Right hindlimb (tissue), 1 donor: ENCODE measurements at places on chromosomes 6 and 20.

DNA sequence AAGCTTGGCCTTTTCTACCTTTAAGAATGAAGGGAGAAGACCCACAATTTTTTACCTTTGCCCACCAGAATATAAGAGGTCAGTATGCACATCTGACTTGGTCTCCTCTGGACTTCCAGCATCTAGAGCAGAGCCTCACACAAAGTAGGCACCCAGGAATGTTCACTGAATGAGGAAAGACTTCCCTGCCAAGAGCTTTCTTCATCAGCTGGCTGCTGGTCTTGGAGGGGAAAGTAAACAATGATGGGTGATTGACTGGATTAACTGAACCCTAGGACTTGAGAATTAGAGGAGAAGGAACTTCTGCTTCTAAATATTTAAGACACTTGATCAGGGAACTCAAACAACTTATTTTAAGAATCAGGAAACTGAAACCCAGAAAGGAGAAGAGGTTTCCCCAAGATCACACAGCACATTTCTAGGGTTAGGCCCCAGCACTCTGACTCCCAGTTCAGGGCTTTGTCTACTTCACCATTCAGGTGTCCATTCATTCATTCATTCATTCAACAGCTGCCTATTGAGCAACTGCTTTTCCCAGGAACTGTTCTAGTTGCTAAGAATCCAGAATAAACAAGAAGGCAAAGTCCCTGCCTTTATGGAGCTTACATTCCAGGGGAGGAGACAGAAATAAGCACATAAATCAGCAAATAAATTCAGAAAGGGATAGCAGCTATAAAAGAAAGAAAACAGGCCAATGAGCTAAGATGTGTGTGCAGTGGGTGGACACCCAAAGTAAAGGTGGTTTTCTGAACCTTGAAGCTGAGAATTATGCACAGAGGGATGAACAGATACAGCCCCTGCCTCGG, 216.9 kb upstream of the LRFN2 start:
- no peak for DNase-seq

GRCh38 chr6:47592131-47592840, 106.1 kb upstream of the ADGRF4 start:
- no peak for DNase-seq

- no peak for DNase-seq
These were observed 123.5 kb upstream of the PREP start for GRCh38 chr6:105526225-105526872.

- DNase-seq, result no peak
These were observed 438.9 kb downstream of the GRIK2 start for GRCh38 chr6:101832371-101832770.

GRCh38 chr6:85406641-85407075, 43.2 kb upstream of the NT5E start:
- no peak for DNase-seq

DNA sequence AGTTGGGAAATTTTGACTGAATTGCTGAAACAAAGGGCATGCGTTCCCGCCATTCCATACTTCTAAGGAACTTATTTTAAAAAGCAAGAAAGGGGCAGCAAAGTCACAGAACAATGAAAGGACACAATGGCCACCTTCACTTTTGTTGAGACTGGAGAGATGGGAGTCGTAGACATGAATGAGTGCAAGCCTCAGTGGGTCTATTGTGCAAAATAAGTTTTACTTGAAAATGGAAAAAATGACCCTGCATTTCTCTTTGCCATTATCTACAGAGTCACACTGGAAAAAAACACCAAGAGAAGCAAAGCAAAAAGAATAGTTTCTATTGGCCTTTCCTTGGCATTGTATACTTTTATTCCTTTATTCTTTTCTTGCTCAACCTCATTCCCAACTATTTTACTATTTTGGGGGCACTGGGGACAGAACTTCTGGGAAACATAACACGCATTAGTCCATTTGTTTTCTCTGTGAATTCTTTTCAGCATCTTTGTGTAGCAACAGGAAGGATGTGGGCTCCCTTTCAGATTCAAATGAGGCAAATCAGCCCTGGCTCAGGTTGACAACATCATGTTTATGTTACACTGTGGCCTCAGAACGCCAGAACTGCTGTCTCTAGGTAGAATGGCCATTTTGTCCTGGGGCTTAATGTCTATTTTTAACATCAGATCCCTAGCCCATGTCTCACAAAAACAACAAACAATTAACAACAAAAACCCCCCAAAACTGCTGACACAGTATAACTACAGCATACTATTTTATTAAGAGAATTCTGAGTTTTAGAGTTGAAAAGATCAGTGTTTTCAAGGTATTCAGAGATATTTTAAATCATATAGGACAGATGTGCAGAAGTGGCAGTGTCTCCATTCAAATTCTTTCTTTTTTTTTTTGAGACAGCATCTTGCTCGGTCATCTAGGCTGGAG, 122.2 kb downstream of the FYN start:
- peak; percentile 56 for DNase-seq

DNA sequence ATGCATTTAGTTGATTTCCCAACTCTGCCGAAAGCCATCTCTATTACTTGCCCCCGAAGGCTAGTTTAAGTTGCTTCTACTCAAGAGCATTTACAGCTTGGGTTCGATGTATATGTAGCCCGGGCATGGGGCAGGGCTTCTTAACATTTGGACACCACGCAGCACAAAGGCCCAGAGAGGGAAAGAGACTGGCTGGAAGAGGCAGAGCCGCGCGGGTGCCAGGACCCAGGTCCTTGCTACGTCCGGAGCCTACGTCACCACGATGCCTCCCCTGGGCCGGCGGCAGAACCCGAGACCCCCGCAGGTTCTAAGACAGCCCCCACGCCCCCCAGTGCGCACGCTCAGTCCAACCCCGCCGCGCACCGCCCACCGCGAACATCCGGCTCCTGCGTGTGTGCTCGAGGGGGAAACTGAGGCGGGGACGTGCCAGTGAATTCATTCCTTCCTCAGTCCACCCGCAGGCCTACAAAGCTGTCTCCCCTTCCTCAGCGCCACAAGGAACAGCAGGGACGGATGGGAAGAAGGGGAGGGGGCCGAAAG, 367 bp upstream of the PCIF1 start:
- peak; percentile 89 for DNase-seq

DNA sequence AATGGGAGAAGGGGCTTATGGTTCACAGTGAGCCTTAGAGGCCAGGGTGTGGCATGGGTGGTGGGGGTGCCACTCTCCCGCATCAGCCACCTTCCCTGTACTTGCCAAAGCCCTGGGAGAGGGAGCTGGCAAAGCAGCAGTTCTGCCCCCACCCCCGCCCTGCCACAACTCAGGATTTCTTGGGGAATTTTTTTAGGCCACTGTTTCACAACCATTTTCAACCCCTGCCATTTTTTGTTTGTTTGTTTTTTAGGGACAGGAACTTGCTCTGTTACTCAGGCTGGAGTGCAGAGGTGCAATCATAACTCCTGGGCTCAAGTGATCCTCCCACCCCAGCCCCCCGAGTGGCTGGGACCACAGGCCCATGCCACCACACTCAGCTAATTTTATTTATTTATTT, 22.4 kb upstream of the TM9SF4 start:
- DNase-seq, result no peak

- DNase-seq, result no peak
These were observed 66.3 kb downstream of the NT5E start for GRCh38 chr6:85516168-85516567.
